Inflammatory macrophage treated with lipopolysaccharide for 1 hour (primary cell): ENCODE measurements at places on chromosomes 13 and 19.

DNA sequence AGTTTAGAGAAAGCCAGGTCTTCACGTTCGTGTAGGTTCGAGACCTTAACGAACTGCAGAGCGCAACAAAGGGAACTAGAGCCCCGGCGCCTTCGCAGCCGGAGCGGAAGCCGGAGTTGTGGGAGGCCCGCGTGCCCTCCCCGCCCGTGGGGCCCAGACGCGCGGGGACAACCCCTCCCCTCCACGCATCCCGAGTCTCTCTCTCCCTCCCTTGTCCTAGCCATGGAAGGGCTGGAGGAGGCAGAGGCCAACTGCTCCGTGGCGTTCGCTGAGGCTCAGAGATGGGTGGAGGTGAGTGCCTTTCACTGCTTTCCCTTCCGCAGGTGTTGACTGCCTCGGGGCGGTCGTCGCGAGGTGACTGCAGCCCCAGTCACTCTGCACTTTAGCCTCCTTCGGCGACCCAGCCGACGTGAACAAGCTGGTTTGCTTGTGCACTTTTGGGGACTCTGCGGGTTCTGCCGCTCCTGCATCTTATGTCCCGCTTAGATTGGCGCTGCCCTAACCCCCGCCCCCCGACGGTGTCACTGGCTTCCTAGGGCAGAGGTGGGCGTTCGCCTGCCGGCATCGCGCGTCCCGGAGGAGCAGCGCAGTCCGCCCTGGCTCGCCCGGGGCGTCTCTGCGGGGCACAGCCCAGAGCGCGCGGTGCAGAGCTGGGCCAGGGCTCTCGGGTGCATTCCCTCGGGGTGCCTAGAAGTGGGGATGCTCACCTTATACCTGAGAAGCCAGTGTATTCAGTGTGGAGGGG, 478 bp downstream of the LMO7 start:
- peak; percentile 29 for DNase-seq

DNA sequence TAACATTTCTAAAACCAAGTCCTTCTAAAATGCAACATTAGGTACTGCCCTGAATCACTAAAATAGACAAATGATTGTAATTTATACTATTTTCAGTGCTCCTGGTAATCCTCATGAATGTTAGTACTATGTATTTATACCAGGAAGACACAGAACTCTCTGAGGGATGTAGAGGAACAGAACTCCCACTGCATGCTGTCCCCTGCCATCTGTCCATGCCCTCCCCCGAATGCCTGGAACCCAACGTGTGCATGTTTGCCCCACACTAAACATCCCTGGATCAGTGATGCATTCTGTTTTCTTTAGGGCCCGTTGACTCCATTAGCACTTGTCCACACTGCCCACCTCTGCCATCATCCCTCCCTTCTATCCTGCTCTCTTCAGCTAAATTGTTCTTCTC, 26.5 kb downstream of the ENOX1 start:
- DNase-seq = no peak

DNA sequence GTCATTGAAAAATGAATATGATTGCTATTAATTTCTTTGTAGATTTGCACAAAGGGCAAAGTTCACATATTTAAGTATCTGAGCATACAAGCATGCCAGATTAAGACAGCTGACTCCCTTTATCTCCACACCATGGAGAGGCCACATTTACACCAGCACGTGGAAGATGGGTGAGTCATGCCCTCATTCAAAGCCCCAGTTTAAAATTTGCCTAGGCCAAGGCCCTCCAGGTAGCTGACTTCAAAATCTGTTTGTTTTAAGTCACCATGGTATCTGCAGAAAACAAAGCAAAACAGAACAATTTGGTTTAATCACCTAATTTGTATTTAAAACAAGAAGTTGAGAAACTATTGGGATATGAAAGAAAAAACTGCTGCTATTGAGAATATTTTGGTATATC, 109.2 kb downstream of the ESD start:
- no peak for DNase-seq

GRCh38 chr19:2083174-2083854, 12.8 kb downstream of the MOB3A start:
- DNase-seq = peak; percentile 35

- peak; percentile 68 for DNase-seq
Observed at GRCh38 chr13:28457521-28457920, 37.4 kb downstream of the FLT1 start.

DNA sequence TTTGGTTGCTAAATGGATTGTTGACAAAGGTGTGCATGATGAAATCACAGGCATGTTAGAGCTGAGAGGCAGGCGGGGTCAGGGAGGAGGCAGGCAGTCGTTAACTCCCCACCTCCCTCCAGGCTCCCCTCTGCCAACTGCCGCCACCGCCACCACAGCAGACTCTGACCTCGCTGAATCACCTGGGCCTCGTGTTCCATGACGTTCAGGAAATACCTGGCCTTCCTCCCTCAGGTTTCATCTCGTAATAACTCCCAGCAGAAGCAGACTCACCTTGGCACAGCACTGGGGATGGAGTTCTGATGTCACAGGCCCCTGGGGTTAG, 198.5 kb downstream of the KATNAL1 start:
- DNase-seq = no peak

DNA sequence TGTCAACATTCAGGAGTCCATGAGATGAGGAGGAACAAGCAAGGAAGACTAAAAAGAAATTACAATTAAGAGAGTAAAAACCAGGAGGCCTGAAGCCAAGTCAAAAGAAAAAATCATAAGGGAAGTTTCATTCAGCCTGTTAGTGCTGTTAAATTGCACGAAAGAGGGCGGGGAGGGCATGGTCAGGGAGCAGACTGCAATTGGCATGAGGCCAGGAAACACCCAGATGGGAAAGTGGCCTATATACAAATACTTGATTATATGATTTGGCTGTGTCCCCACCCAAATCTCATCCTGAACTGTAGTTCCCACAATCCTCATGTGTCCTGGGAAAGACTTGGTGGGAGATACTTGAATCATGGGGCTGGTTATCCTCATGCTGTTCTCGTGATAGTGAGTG, 43.9 kb downstream of the TNFSF13B start:
- peak; percentile 13 for DNase-seq

DNA sequence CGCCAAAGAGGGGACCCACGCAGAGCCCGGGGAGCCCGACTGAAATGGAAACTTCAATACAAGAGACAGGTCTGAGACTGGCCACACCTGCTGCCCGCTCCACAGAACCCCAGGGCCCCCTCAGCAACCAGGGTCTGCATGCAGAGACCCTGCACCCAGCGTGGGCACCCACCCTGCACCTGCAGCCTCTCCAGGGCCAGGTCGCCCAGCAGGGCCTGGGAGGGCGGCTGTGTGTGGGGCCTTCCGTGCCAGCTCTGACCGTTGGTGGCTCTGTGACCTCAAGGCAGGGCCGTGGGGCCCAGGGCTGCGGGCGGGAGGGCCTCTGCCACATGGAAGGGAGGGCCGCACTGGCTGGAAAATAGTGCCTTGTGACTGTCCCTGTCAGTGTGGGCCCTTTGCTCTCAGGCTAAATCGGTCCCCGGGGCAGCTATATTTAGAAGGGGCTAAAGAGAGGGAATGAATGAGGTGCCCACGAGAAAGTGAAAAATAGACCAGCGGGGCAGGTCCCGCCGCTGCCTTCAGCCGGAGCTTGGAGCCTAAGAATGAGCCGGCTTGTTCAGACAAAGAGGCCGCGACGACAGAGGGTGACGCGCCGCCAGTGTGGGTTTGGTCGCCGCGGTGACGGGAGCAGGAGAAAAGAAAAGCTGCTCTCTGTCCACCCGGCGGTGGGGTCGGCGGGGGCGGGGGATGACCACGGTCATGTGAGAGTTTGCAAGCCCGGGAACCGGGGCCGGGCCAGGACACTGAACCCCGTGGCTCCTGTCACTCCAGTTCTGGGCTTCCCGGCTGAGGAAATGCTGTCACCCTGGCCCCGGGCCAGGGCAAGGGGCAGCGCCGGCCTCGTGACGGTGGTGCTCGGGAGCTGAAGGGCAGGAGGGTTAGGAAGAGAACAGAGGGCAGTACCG, 70.5 kb downstream of the GADD45B start:
- peak; percentile 86 for DNase-seq

GRCh38 chr13:76293346-76293745, 592.9 kb downstream of the KCTD12 start:
- no peak for DNase-seq

DNA sequence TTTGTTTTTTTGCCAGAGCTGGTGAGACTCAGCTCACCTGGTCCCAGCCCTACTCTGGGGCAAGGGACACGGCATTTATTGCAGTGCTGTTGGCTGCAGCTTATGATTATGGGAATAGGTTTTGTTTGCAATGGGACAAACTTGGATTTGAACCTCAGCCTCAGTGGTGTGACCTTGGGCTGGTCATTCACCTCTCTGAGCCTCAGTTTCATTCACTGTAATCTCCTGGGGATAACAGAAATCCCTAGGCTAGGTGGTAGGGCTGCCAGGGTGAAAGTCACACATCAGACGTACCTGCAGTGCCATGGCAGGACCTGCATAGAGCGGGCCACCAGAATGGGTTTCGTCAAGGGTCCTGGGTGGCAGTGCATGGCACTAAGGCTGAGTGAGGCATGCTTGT, 73.7 kb upstream of the MEDAG start:
- DNase-seq = no peak

- peak; percentile 90 for DNase-seq
Observed at GRCh38 chr19:13117772-13118423, at the start of gene NACC1. NACC1 (plus strand) TSS chr19:13118264; CDS start chr19:13135208, 16,944 bp downstream.

- DNase-seq = no peak
Observed at GRCh38 chr19:15419413-15420025, 731 bp upstream of the AKAP8L start.

DNA sequence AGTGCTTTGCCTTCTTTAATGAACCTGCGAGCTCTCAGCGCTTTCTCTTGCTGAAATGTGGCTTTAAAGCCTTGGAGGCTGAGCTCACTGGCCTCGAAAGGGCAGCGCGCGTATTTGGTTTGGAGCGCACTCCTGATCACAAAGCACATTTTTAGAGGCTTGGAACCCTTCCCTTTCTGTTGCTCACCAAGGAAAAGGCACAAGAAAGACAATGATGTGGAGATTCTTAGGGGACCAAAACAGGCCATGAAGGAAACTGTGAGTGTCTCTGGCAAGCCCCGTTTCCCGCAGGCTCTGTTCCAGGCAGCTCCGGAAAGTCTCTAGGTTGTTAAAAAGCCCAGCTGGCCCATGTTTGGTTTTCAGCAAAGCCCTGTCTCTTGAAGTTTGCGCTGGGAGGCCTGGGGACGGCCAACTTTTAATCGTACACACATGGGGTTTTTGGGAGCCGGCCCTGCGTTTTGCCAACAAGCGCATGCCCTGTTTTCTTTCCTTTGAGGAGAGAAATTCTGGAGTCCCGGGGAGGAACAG, 9.4 kb upstream of the SPC24 start:
- no peak for DNase-seq

DNA sequence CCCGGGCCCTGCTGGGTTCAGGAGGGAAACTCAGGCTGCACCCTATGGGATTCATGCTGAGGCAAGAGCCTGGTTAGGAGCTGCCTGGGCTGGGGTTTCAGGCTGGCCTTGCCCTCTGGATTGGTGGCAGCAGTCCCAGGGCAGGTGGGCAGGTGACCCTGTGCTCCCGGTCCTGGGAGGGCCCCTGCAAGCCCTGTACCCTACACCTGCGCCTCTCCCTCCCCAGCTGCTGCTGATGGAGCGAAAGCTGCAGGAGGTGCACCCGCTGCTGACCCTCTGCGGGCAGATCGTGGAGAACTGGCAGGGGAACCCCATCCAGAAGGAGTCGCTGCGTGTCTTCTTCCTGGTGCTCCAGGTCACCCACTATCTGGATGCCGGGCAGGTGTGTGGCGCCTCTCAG, 20.4 kb downstream of the MAU2 start:
- DNase-seq = no peak

GRCh38 chr13:113815151-113816058, 48.5 kb downstream of the GAS6 start:
- DNase-seq = peak; percentile 81
